RCC 7860 (cell line): ENCODE measurements at places on chromosomes 2 and 18.

GRCh38 chr2:218860950-218861381 is 1.4 kb downstream of the WNT6 start:
- no peak for DNase-seq

DNA sequence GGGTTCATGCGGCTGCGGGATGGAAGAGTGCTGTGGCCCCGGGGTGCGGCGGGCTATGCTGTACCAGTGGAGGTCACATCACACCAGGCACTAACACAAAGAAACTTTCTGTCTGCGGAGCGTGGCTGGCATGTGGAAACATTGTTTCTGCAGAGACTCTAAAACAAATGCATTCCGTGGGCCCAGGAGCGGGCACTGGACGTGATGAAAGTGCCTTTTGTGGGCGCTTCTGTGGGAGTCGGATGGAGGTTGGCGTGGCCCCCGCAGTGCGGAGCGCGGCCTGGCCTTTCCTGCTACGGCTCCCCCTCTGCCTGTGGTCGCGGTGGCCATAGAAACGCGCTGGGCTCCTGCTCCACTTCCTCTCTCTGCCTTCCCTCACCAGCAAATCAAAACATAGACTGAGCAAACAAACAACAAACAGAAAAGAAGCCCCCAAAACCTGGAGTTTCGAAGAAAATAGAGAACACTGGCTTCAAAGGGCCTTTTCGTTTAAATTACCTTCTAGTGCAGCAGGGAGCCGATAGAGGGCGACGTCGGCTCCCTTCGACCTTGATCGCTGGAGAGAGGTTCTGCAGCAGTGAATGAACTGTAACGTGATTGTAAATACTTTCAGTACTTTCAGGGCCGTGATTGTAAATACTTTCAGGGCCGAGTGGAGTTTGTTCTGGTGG is 51.4 kb downstream of the KIF5C start:
- DNase-seq, result peak; percentile 11

GRCh38 chr2:80252294-80252986 is 52.1 kb downstream of the LRRTM1 start:
- DNase-seq, result no peak

DNA sequence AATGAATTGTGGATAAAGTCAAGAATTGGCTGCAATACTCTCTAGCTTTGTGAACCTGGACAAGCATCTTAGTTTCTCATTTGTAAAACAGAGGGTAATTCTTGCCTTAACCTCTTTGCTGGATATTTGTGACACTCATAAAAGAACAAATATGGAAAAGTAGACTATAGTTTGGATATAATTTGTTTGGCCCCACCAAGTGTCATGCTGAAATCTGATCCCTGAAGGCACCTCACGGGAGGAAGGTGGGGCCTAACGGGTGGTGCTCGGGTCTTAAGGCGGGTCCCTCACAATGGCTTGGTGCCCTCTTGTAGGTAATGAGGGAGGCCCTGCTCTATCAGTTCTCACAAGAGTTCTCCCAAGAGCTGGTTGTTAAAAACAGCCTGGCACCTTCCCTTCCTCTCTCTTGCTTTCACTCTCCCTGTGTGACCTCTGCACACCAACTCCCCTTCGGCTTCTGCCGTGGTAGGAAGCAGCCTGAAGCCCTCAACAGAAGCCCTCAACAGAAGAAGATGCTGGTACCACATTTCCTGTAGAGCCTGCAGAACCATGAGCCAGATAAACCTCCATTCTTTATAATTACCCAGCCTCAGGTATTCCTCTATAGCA is 37.4 kb downstream of the ARL4C start:
- no peak for DNase-seq

- no peak for DNase-seq
Observed at GRCh38 chr18:10739152-10739551, 213.3 kb downstream of the NAPG start.

DNA sequence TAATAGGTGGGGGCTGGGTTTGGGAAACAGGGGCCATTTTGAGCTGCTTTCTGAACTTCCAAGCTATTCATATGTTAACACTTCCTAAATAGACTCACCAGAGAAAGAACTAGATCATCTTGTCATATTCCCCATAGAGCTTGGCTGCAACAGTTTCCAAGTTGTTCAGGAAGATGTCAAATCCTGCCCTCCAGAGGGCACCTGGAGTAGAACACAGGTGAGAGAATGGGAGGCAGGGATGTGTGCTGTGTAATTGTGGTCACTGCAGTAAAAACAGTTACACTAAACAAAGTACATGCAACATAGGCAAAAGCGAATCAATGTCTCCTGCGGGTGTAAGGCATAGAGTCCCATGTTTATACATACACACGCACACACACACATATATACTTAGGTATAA is 34.5 kb upstream of the LRRC30 start:
- DNase-seq, result no peak

DNA sequence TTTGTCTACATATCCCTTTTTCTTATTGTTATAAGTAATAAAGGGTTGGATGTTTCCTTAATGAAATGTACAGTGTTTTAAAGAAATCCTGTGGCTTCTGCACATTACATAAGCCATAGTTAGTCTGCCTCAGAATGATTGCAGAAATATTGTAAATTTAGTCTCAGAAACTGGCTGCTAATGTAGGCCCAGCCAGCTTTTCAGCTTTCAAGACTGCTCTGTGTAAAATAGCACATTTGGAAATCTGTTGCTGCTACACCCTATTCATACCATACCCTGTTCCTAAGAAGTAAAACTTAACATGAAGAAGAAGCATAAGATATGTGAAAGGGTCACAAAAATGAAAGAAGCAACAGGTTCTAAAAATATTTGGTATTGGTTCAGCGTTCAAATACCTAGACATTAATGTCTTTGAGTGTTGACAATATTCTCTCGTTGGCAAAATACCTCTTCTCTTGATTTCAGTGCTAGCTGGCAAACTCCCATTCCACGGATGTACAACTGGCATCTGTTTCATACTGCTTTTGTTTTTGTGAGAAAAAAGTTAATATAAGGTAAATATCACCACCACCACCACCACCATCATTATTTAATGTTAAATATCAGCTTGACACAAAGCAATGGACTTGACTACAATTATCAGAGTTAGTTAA is 19.2 kb upstream of the NCKAP1 start:
- DNase-seq, result no peak

GRCh38 chr18:48611785-48612480 is 73.1 kb downstream of the CTIF start:
- DNase-seq, result no peak

DNA sequence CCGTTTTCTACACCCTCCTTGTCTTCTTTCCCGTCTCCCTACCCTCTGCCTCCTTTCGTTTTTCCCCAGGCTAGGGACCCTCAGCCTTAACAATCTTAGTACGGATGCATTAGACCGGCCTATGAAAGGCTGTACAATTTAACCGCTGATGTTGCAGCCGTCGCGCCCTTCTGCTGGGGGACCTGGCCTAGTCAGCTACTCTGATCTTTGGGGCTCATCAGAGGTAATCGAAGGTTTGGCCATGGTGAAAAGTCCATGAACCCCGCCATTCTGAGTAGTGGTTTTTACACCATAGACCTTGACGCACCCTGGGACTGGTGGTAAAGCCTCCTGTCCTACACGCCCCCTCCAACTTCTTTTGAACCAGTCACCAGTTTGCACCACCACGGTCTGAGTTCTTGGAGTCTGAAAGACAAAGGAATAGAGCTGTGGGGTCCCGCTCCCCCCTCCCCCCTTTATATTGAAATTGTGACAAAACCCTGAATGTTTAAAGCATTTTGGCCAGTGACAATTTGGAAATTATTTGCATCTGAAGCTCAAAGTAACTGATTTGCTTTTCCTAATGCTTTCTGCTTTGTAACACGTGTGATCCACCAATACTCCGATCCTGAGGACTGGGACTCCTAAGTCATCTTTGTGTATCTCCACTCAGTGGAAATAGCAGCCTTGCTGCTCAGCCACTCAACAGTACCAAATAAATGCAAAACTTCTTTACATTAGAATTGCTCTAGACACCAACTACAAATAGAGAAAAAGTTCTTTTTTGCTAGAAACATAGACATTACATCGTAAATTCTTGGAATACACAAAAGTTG is 642 bp upstream of the SRSF7 start:
- DNase-seq, result no peak
